ENCODE measurements at places on chromosomes 2 and 18. TPM values are rescaled to one million over a fixed set of nuclear protein-coding genes. Genes with fewer than 3 reads are reported as not detected.

Gene HOXD4
- 0.84 TPM for total RNA-seq

Gene ZNF396
- total RNA-seq: 3.1 TPM

DNA sequence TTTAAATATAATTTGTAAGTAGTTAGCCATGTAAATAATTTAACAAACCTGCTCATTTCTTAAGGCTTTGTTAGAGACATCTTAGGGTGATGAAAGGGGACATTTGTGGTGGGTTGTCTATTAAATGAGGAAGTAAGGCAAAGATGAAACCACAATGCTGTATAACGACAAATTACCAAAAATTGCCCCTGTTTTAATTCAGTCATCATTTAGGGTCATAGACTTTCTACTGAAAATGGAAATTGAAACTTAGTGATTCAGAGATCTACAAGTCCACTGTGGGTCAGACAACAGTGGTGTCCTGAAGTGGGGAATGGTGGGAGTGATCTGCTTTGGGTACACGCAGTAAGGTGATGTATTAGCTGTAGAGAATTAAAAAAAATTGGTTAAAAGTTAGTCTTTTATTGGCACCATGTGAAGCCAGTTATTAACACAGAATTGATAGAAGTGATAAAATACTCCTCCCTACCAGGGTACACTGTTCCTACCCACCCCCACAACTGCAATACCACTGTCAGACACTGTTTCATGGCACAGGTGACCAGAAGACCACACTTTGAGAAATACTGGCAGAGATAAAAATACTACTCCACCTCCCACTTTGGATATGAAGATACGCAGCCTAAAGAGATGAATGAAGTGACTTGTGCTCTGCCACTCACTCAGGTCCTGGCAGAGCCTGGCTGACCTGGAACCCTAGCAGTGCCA, 13.4 kb downstream of the CERS6 start:
- H3K4me1 ChIP-seq: peaks cover 21% of the 10 kb centered on the region
- H3K36me3 ChIP-seq: no peaks in the 10 kb centered on the region
- no peak overlapping the region for H3K27ac ChIP-seq
- no peaks in the 10 kb centered on the region for H3K27me3 ChIP-seq
- DNase-seq: no peak
- no peak overlapping the region for H3K4me3 ChIP-seq

DNA sequence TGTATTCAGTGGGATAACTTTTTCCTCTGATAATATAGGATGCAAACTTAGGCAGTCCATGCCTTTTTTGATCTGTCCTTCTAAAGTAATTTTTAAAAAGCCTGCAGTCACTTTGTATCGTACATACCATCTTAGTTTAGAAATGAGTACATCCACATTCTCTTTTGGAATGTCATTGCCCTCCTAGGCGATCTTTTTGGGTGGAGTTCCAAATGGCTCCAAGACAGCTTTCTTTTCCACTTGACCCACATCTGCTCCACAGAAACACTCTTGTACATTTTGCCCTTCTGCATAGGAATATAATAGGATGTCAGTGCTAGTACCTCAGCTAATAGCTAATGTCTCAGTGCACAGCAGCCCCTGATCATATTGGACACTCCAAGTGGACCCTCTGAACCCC, 21.8 kb upstream of the HTR2B start:
- H3K4me3 ChIP-seq: no peak overlapping the region
- peaks cover 41% of the 10 kb centered on the region for H3K36me3 ChIP-seq
- no peaks in the 10 kb centered on the region for H3K4me1 ChIP-seq
- no peak overlapping the region for H3K27ac ChIP-seq

DNA sequence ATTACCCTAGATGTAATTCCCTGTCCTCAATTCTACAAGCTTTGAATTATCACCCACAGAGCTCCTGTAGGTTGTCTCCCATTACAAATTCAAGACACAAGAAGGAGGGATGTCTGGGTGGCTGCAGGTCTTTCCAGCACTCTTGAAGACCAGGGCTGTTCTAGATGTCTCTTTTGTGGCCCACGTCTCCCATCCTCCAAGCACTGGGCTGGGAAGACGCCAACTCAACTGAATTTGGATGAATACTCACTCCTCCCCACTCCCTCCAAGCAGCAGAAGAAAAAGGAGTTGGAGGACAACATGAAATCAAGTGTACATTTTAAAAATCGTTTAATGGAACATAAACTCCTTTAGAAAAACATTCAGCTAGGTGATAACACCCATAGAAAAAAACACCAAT, 31.2 kb downstream of the SMAD7 start:
- peaks cover 67% of the 10 kb centered on the region for H3K4me1 ChIP-seq
- DNase-seq: no peak
- no peaks in the 10 kb centered on the region for H3K27me3 ChIP-seq
- H3K27ac ChIP-seq: no peak overlapping the region
- H3K36me3 ChIP-seq: peaks cover 24% of the 10 kb centered on the region

DNA sequence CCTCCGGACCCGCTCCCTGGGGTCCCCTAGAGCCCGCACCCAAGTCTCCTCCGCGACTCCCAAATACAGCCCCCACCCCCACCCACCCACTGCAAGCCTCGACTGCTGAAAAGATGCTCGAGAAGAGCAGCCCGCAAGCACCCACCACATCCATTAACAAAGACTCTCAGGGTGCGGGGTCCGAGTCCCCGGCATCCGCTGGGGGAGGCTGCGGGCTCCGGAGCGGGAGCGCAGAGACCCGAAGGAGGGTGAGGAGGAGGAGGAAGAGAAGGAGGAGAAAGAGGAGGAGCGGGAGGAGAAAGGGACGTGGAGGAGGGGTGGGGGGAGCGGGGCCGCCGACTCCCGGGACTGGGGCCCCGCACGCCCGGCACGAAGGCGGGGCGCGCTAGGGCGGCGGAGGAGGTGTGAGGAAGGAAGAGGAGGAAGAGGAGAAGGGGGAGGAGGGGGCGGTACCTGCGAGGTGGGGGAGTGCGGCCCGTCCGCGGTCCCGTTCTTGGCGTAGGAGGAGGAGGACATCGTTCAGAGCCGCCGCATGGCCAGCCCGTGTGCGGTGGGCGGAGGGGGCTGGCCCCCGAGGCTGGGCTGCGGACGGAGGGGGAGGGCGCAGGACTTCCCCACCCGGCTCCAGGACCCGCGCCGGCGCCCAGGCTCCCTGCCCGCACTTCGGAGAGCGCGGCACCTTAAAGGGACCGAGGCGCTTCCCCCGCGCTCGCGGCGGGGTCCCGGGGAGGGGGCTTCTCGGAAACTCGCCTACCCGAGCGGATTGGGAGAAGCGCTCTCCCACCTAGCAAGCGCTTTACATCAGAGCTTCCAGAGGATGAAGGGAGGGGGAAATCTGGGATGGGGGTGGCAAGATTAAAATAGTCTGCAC, at the start of gene CACNB4:
TSS of gene CACNB4 (minus strand) at position 549 of the 871 bp plus-strand sequence.
- peak; percentile 72 for DNase-seq
- peaks cover 19% of the 10 kb centered on the region for H3K27me3 ChIP-seq
- H3K4me1 ChIP-seq: peaks cover 12% of the 10 kb centered on the region
- H3K4me3 ChIP-seq: peak within 1 kb of the TSS; percentile 60
- peak within 1 kb of the TSS; percentile 24 for H3K27ac ChIP-seq

DNA sequence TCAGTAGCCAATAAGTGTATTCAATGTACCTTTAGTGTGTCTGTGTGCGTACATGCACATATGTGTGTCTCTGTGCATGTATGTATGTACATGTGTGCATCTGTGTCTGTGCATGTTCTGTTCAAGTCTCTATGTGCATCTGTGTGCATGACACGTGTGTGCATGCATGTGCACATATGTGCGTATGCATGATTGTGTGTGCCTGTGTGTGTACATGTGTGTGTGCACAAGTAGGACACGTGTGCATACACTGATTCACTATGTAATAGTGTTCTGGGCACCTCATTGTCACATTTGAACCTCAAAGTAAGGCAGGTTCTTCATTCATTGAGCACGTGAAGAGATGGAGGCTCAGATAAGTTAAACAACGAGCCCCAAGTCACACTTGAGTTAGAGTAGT, 142.6 kb upstream of the COPS8 start:
- DNase-seq: no peak
- no peak overlapping the region for H3K4me3 ChIP-seq
- no peaks in the 10 kb centered on the region for H3K4me1 ChIP-seq
- no peak overlapping the region for H3K27ac ChIP-seq
- no peaks in the 10 kb centered on the region for H3K27me3 ChIP-seq
- H3K36me3 ChIP-seq: no peaks in the 10 kb centered on the region

DNA sequence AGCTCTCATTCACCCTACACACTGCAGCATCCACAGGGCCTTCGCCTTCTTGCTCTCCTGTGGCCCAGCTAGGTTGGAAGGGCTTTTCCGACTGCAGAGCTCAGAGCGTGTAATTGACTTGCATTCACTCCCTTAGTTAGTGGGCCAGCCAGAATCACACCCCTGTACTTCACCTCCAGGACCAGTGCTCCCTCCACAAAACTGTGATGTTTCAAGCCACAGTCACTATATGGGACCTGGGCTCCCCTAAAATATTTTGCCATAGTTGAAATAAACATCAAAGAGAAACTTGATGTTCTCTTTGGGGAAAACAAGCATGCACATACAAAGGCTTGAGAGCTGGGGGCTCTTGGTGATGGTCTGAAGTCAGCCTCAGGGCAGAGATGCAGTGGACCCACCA, 69.7 kb upstream of the POU3F3 start:
- no peak overlapping the region for H3K4me3 ChIP-seq
- no peak overlapping the region for H3K27ac ChIP-seq
- H3K27me3 ChIP-seq: no peaks in the 10 kb centered on the region
- H3K4me1 ChIP-seq: no peaks in the 10 kb centered on the region
- H3K36me3 ChIP-seq: no peaks in the 10 kb centered on the region
